ENCODE measurements at places on chromosomes 5 and 9. TPM values are rescaled to one million over a fixed set of nuclear protein-coding genes. Genes with fewer than 3 reads are reported as not detected.

Gene FGF18
- 0.89 TPM for polyA plus RNA-seq

DNA sequence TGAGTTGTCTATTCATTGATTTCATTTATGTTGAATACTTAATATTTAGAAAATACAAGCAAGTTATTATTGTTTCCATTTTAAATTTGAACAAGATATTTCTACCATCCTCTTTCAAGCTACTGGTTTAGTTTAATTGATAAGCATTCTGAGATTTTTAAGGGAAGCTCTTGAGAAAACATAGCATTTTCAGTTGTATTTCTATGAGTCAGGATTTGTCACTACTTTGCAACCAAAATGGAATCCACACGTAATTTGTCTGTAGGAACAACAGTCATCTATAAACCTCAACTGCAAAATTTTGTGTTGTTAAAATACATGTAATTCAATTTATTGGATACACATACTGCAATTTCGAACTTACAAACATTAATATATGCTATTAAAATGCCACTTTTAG, 74.0 kb downstream of the PRR16 start:
- no peaks in the 10 kb centered on the region for H3K27me3 ChIP-seq
- peaks cover 9% of the 10 kb centered on the region for H3K36me3 ChIP-seq
- H3K4me3 ChIP-seq = no peak overlapping the region
- no peak for DNase-seq
- peak overlapping the region; percentile 80 for H3K27ac ChIP-seq
- H3K4me1 ChIP-seq = peaks cover 6% of the 10 kb centered on the region

DNA sequence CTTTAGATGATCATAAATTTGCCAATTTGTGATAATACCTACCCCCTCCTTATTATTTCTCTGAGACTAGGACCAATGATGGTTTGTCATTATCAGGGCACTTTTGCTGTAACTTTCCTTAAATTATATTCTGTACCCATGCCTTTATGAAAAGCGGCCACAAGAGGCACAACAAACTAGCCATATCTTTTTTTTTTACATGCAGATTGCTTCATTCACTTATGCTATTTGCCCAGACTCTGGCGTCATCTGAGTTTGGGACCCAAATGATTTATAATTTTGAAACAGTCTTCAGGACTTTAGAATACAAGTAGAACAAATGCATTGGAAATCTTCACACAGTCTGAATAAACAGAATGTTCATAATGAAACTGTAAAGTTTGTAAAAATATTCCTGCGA, 408.1 kb downstream of the MAT2B start:
- no peaks in the 10 kb centered on the region for H3K4me1 ChIP-seq
- no peaks in the 10 kb centered on the region for H3K27me3 ChIP-seq
- no peak overlapping the region for H3K27ac ChIP-seq
- no peaks in the 10 kb centered on the region for H3K36me3 ChIP-seq

DNA sequence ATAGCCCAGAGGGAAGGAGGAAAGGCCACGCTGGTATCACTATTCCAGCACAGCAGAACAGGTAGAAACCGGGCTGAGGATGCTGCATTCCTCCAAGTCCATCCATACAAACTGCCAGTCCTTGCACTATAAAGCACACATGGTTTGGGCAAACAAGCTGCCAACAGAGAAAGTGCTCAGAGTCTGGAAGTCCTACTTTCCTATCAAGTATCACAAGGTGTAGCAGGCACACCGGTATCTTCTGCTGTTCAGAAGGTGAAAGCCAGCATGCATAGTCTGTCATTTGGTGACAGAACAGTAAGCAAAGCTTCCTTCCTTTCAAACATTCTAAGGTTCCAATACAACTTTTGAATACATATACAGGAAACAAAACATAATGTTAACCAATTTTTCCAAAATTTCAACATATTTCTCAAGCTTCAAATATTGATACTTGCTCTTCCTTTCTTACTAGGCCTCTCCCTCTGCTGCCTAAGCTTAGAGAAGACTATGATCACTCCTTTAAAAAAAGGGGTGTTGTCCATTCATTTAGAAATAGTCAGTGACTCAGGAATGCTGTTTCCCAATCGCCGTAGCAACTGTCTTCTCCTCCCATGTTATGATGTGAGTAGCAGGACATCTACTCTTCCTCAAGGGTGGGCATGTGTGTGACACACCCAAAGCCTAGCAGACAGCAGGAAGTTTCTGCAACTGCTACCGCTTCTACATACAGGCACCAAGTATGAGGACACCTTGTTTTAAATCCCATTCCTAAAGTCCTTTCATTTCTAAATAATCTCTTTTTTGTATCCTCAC, 14.7 kb downstream of the DIAPH1 start:
- H3K27me3 ChIP-seq = no peaks in the 10 kb centered on the region
- H3K27ac ChIP-seq = peak overlapping the region; percentile 69
- H3K36me3 ChIP-seq = no peaks in the 10 kb centered on the region
- no peak overlapping the region for H3K4me3 ChIP-seq
- peaks cover 8% of the 10 kb centered on the region for H3K4me1 ChIP-seq

DNA sequence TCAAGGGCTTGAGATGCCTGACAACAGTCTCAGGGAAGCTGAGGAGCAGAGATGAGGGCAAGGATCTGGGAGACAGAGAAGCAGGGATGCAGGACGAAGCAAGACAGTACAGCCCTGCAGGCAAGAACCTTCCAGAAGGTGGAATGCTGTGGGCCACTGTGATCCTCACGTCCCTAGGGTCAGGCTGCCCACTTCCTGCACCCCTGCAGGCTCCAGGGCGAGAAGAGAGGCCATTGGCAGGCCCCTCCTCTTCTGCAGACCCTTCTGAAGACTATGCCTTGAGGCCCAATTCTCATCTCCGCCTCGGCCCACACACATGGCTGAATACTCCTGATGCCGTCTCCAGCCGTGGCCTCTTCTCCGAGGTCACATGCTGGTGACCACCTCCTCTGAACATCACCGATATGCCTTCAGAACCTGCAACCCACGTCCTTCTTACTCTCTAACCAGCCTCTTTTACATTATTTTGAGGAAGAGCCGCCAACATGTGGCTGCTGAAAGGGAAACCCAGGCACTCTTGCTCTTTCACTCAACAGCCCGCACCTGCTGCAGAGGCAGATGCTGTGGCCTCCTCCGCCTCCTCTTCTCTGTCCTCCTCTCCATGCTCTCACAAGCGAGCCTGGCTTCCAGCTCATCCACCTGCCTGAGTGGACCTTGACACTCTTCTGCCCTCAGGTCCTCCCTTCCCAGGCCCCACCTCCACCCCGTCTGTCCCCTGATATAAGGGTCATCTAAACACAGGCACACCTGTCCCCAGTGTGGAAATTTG, 181.5 kb downstream of the IRX2 start:
- H3K27me3 ChIP-seq = no peaks in the 10 kb centered on the region
- H3K36me3 ChIP-seq = no peaks in the 10 kb centered on the region
- H3K4me1 ChIP-seq = no peaks in the 10 kb centered on the region
- H3K27ac ChIP-seq = no peak overlapping the region

- no peak for DNase-seq
- H3K27ac ChIP-seq = no peak overlapping the region
- no peak overlapping the region for H3K4me3 ChIP-seq
- H3K36me3 ChIP-seq = no peaks in the 10 kb centered on the region
- no peaks in the 10 kb centered on the region for H3K4me1 ChIP-seq
These were observed 12.5 kb downstream of the TERT start for GRCh38 chr5:1282131-1282992.

DNA sequence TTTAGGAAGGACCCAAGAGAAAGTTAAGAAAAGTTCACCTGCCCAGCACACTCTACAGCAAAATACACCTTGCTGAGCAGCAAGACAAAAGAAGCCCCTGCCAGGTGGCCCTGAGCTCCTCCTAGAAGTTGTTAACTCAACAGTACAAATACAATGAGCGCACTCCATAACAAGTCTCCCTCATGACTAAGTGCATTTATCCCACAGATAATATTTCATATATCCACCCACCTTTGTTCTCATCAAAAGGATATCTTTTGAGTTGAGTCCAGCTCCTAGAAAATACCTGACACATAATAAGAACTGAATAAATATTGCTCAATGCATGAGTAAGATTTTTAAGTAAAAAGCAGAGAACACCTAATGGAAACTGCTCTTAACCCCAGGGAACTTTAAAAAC, 73.3 kb downstream of the ABCA1 start:
- H3K27me3 ChIP-seq = no peaks in the 10 kb centered on the region
- no peak overlapping the region for H3K4me3 ChIP-seq
- H3K4me1 ChIP-seq = no peaks in the 10 kb centered on the region

DNA sequence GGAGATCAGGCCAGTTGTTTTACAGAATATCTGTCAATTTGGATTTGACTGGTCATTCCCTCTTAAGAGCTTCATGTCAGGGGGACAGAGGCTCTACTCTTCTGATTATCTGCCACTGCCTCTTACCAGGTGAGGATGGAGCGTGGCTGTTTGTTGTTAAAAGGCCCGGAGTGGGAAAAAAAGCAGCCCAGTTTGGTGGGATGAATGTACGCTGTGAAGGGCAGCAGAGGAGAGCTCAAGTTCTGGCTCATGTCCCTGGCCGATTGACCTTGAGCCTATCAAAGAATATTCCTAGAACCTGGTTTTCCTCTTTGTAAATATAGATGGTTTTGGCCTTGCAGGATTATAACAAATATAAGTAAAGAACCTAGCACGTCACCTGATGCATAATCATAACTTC, 16.3 kb upstream of the SHB start:
- H3K36me3 ChIP-seq = no peaks in the 10 kb centered on the region
- no peaks in the 10 kb centered on the region for H3K27me3 ChIP-seq
- H3K4me3 ChIP-seq = no peak overlapping the region
- no peak overlapping the region for H3K27ac ChIP-seq
- peaks cover 21% of the 10 kb centered on the region for H3K4me1 ChIP-seq

GRCh38 chr5:150140830-150141229, 14.8 kb downstream of the PDGFRB start:
- peak overlapping the region; percentile 92 for H3K27ac ChIP-seq
- no peak overlapping the region for H3K4me3 ChIP-seq
- H3K36me3 ChIP-seq = no peaks in the 10 kb centered on the region
- H3K27me3 ChIP-seq = no peaks in the 10 kb centered on the region
- peaks cover 95% of the 10 kb centered on the region for H3K4me1 ChIP-seq

- no peaks in the 10 kb centered on the region for H3K4me1 ChIP-seq
- no peaks in the 10 kb centered on the region for H3K36me3 ChIP-seq
- no peak for DNase-seq
- no peak overlapping the region for H3K4me3 ChIP-seq
- no peaks in the 10 kb centered on the region for H3K27me3 ChIP-seq
- H3K27ac ChIP-seq = no peak overlapping the region
These were observed 251.7 kb upstream of the WWC1 start for GRCh38 chr5:168039566-168040248.

Gene CDC26
- 29.6 TPM for polyA plus RNA-seq

GRCh38 chr5:150147670-150148069, 8.0 kb downstream of the PDGFRB start:
- H3K4me3 ChIP-seq = no peak overlapping the region
- peaks cover 33% of the 10 kb centered on the region for H3K4me1 ChIP-seq
- no peaks in the 10 kb centered on the region for H3K27me3 ChIP-seq
- DNase-seq = no peak
- H3K36me3 ChIP-seq = no peaks in the 10 kb centered on the region
- H3K27ac ChIP-seq = no peak overlapping the region

- no peak within 1 kb of the TSS for H3K27ac ChIP-seq
- H3K4me3 ChIP-seq = peak within 1 kb of the TSS; percentile 26
- H3K36me3 ChIP-seq = no peaks in the 10 kb centered on the region
- peaks cover 19% of the 10 kb centered on the region for H3K4me1 ChIP-seq
These were observed at the start of gene FSTL4 for GRCh38 chr5:133612249-133612860. Gene FSTL4, minus strand, starts transcription at chr5:133612541.

Gene TAS2R1
- polyA plus RNA-seq = not detected

DNA sequence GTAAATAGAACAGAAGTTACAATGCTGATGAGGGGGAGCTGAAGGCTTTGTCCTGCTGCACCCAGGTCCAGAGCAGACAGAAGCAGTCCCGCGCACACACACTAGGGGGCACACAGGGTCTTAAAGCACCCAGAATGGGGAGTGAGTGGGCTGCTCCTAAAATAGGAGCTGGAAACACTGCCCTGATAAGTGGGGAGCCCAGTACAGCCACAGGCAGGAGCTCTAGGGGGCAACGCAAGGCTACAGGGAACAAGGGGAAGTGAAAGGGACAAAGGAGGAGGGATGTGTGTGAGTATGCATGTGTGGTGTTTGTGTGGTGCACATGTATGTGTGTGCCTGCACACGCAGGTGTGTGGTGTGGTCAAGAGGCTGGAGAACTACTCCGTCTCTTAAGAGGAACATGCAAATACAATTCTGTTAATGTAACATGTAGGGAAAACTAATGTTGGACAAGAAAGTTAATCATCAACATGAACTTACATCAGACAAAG, 191.5 kb downstream of the ROR2 start:
- H3K27ac ChIP-seq = no peak overlapping the region
- peak; percentile 73 for DNase-seq
- no peaks in the 10 kb centered on the region for H3K36me3 ChIP-seq
- H3K4me1 ChIP-seq = no peaks in the 10 kb centered on the region
- no peaks in the 10 kb centered on the region for H3K27me3 ChIP-seq
- H3K4me3 ChIP-seq = no peak overlapping the region

Gene SLC27A6
- polyA plus RNA-seq = 0.12 TPM

Gene SPRY4
- polyA plus RNA-seq = 18.0 TPM

DNA sequence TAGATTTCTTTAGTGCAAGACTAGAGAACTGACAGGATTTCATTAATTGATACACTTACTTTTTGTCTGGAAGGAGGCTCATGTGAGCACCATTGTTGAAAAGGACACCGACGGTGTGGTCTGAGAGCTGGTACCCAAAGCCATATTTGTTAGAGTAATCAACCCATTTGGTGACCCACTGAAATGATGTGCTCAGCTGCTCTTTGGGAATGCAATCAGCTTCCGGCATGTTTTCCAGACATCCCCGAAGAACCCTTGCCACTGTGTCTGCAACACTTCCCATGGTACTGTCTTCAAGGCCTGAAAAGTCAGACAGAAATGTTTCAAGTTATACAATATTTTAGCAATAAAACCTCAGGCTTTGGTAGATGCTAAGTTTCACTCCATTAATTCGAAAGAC, 4.4 kb downstream of the PLK2 start:
- H3K27me3 ChIP-seq = no peaks in the 10 kb centered on the region
- no peaks in the 10 kb centered on the region for H3K4me1 ChIP-seq
- H3K27ac ChIP-seq = peak overlapping the region; percentile 16
- no peak for DNase-seq
- H3K36me3 ChIP-seq = peaks cover 61% of the 10 kb centered on the region
- peak overlapping the region; percentile 90 for H3K4me3 ChIP-seq

GRCh38 chr5:52895075-52895474, 94.1 kb upstream of the ITGA2 start:
- DNase-seq = peak; percentile 69
- H3K27ac ChIP-seq = peak overlapping the region; percentile 88
- H3K27me3 ChIP-seq = no peaks in the 10 kb centered on the region
- no peak overlapping the region for H3K4me3 ChIP-seq
- H3K36me3 ChIP-seq = no peaks in the 10 kb centered on the region

Gene SPINK13
- polyA plus RNA-seq = not detected

Data from SK-N-SH (cell line).